ENCODE measurements at places on chromosomes 2 and 18.
A peak's percentile ranks its signal among the peaks of the same experiment; 100 is the strongest.

DNA sequence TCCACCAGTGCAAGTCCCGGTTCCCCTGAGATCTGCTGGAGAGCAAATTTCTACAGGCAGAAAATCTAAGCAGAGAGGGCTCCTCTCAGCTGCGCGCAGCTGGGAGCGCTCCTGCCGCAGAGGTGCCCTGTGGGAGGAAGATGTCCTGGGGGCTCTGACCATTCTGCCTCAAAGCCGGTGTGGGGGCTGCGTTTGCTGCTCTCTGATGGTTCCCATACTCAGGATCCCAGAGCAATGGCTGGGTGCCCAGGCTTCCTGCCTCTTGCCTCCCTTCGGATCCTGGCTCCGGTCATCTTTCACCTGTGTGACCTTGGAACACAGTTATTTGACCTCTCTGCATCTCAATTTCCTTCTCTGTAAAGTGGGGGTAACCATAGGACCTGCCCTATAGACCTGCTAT, 434.2 kb downstream of the ZNF521 start:
- no peaks in the 10 kb centered on the region for H3K27me3 ChIP-seq
- DNase-seq: no peak
- no peak overlapping the region for H3K27ac ChIP-seq
- no peak overlapping the region for H3K4me3 ChIP-seq

DNA sequence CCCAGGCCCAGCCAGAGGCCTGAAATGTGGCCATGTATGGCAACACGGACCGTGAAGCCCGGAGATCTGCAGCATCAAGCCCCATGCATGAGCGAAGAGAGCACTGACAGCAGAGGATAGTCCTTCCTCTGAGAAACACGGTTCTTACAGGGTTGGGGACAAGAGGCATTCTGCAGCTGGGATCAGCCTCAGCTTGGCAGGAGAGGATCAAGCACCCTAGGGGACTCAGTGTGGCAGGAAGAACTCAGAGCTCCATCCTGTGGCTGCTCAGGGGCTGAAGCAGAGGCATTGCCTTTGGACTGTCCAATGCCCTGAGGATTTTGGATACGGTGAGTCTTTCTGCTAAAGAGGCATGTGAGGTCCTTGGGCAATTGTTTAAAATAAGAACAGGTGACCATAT, 368.7 kb downstream of the ZNF516 start:
- no peak for DNase-seq
- H3K4me1 ChIP-seq: no peaks in the 10 kb centered on the region
- no peaks in the 10 kb centered on the region for H3K36me3 ChIP-seq
- H3K27me3 ChIP-seq: no peaks in the 10 kb centered on the region
- no peak overlapping the region for H3K4me3 ChIP-seq
- H3K27ac ChIP-seq: no peak overlapping the region

DNA sequence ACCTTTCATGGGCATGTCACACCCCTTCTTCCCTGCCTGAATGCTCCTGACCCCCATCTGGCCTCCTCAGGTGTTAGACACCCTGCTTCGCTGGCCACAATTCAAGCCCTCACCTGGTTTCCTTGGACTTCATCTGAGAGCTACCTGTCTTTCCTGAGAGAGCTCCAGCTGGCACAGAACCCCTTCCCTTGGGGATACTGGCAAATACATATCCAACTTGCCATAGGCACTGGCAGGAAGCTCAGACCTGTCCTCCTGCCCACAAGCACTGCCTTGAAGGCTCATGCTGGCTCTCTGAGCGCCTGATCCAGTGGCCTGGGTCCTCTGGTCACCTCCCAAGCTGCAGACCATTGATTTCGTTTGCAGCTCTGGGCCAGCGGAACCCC, 74.1 kb upstream of the MAP4K3 start:
- no peaks in the 10 kb centered on the region for H3K36me3 ChIP-seq
- no peak for DNase-seq
- H3K4me1 ChIP-seq: peaks cover 27% of the 10 kb centered on the region
- H3K27ac ChIP-seq: no peak overlapping the region
- no peaks in the 10 kb centered on the region for H3K27me3 ChIP-seq
- no peak overlapping the region for H3K4me3 ChIP-seq

GRCh38 chr2:100924122-100924519, 78.0 kb upstream of the RPL31 start:
- H3K4me3 ChIP-seq: no peak overlapping the region
- H3K4me1 ChIP-seq: peaks cover 16% of the 10 kb centered on the region
- H3K27me3 ChIP-seq: no peaks in the 10 kb centered on the region
- peak overlapping the region; percentile 44 for H3K27ac ChIP-seq

- peaks cover 2% of the 10 kb centered on the region for H3K4me1 ChIP-seq
- no peak overlapping the region for H3K4me3 ChIP-seq
- H3K36me3 ChIP-seq: peaks cover 67% of the 10 kb centered on the region
- no peak overlapping the region for H3K27ac ChIP-seq
These were observed 504.2 kb downstream of the ARHGAP15 start for GRCh38 chr2:143633419-143633818.

DNA sequence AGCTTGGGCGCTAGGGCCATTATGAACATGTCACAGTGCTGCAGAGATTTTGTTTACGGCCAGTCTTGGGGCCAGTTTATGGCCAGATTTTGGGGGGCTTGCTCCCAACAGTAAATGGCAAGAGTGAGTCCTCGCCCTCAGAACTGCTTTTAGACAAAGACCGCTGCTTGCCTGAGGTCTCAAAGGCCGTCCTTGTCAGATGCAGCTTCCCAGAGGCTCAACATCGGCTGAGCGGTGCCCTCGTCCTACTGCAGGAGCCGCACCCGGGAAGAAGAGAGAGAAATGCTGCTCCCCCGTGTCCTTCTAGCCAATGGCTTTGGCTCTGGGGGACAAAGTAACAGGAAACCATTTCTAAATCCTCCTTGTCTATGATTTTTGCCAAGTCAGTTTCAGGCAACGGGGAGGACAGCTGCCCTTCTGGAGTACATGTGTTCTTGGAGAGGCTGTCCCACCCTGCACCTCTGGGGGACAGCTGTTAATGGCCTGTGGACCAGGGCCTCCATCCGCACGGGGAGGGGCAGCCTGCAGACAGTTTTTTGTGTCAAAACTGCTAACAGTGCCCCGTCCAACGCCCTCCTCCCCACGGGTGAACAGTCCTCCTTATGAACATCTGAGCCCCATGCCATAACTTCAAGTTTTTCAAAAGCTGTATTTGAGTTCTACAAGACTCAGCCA, 66.1 kb downstream of the C18orf63 start:
- DNase-seq: no peak
- no peaks in the 10 kb centered on the region for H3K36me3 ChIP-seq
- H3K27ac ChIP-seq: no peak overlapping the region

- peaks cover 34% of the 10 kb centered on the region for H3K4me1 ChIP-seq
- peaks cover 14% of the 10 kb centered on the region for H3K27me3 ChIP-seq
- peaks cover 5% of the 10 kb centered on the region for H3K36me3 ChIP-seq
- no peak overlapping the region for H3K4me3 ChIP-seq
These were observed 75.6 kb upstream of the ID2 start for GRCh38 chr2:8606226-8606625.

DNA sequence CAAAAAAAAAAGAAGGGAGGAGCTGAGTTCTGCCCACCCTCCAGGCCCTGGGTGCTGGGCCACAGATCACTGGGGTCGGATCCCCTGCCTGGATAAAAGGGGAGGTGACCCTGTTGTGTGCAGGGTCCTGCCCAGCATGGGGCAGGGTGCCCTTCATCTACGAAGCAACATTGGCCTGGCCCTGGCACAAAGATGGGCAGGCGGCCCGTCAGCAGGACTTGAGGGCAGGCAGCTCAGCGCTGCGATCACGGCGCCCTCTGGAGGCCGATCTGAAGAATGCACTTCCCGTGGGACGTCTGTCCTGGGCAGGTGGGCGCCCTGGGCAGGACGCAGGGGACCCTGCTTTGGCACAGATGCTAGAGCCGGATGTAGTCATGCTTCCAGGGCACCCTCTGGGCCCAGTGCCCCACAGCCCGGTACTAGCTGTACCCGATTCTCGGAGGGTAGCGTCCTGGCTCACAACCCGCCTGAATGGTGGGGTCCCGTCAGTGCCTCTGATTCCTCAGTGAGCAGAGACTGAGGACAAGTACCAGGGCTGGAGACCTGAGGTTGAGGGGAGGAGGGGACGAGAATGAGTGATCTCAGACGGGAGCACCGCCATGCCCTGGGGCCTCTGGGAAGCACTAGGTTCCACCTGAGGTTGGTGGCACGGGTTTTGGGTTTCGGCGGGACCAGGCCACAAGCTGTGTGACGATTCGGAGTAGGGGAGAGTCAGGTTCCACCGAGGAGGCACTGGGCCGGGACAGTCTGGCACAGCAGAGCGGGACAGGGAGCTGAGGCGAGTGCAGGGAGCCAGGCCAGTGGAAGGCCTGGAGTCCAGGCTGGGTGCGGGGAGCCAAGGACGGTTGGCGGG, 18.0 kb downstream of the ARID5A start:
- no peak overlapping the region for H3K4me3 ChIP-seq
- no peaks in the 10 kb centered on the region for H3K27me3 ChIP-seq
- H3K27ac ChIP-seq: peak overlapping the region; percentile 52
- peaks cover 14% of the 10 kb centered on the region for H3K36me3 ChIP-seq
- peak; percentile 71 for DNase-seq
- peaks cover 32% of the 10 kb centered on the region for H3K4me1 ChIP-seq

DNA sequence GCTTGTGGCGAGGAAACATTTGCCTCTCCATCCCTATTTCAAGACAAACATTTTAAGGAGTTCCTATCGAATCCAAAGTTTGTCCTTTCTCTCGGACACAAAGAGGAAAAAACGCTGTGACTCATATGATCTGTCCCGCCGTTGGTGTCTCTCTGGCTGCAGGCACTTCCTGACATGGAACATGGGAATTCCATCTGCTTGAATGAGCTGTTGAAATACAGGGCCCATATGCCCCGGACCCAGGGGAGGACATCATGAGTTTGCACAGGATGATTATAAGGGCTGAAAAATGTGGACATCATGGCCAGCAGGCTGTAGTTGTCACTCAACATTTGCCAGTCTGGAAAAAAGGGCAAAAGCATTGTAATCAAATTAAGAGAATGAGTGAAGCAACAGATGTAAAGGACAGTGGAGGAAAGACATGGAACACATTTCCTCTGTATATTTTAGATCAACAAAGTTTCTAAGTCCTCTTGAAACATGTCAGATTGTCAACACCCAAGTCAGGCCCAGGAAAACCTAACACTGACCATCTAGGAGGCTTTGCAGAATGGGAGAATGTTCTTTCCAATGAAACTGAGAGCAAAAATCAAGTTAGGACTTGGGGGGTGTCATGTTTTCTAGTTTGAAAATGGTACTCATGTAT, 103.2 kb upstream of the SMIM21 start:
- H3K4me3 ChIP-seq: no peak overlapping the region
- H3K36me3 ChIP-seq: no peaks in the 10 kb centered on the region
- no peak overlapping the region for H3K27ac ChIP-seq
- DNase-seq: no peak
- H3K27me3 ChIP-seq: no peaks in the 10 kb centered on the region
- no peaks in the 10 kb centered on the region for H3K4me1 ChIP-seq

DNA sequence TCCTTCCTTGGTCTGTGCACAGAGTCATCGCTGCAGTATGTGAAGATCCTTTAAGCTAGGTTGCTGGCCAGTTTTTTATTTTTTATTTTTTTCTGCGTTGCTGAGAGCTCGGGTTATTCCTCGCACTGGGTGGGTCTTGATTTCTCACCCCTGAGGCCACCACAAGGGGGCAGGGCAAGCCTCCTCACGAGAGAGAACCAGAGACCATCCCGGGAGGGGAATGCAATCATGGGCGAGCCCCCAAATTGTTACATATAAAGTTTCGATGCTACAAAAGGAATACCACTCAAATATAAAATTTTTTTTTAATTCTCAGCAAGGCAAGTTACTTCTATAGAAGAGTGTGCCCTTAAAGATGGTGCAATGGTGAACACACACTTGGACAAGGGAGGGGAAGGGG, 24.9 kb downstream of the HTR2B start:
- H3K36me3 ChIP-seq: peaks cover 62% of the 10 kb centered on the region
- no peak overlapping the region for H3K27ac ChIP-seq
- H3K4me1 ChIP-seq: peaks cover 2% of the 10 kb centered on the region
- no peak for DNase-seq
- H3K4me3 ChIP-seq: no peak overlapping the region

- H3K27ac ChIP-seq: no peak overlapping the region
- peaks cover 4% of the 10 kb centered on the region for H3K27me3 ChIP-seq
- peak overlapping the region; percentile 24 for H3K4me3 ChIP-seq
- DNase-seq: no peak
- peaks cover 3% of the 10 kb centered on the region for H3K36me3 ChIP-seq
These were observed 1.2 kb downstream of the STON1 start for GRCh38 chr2:48531141-48531648.

DNA sequence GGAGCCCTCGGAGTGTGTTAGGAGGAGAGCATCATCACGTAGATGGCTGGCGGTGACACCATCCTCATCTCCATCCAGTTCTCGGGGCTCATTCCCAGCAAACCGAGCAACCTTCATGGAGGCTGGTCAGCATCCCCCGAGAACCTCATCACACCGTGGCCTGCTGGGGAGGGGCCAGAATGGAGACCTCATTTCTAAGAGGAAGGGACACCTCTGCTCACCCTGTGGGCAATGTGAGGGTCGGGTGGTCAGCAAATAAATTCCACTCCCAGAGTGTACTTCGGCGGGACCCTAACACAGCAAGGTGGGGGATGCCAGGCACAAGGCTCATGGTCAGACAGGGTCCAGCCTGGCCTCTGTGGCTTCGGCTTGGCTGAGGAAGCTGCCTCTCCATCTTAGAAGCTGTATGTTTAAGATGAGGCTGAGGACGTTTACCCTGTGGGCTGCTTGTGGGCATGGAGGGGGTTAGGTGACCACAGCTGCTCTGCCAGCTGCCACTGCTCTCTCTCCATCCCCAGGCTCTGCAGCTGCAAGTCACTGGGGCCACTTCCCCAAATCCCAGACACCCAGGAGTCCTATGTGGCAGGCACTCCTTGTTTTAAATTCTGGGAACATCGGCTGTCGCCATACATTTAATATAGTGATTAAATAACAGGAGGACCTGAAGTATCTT, 56.5 kb upstream of the PXDN start:
- no peak overlapping the region for H3K27ac ChIP-seq
- H3K36me3 ChIP-seq: no peaks in the 10 kb centered on the region
- H3K4me3 ChIP-seq: no peak overlapping the region
- no peaks in the 10 kb centered on the region for H3K4me1 ChIP-seq
- no peaks in the 10 kb centered on the region for H3K27me3 ChIP-seq
- no peak for DNase-seq

DNA sequence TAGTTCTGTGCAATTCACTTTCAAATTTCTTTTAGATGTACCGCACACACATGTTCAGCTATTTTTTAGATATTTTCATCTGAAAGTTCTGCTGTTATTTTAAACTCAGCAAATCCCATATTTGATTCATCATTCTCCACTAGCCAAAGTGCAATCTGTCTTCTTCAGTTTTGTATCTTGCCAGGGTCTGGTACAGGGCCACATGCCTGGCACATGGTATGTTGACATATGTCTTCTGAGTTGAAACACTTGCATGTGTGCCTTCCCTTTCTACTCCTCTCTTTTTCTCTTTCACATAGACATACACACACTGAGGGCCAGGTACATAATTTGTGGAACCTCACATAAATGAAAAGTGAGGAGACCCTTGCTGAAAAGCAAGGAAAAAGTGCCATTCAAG, 25.7 kb upstream of the SESTD1 start:
- H3K36me3 ChIP-seq: no peaks in the 10 kb centered on the region
- no peaks in the 10 kb centered on the region for H3K27me3 ChIP-seq
- H3K4me1 ChIP-seq: no peaks in the 10 kb centered on the region
- H3K27ac ChIP-seq: no peak overlapping the region

Data from activated CD4-positive, alpha-beta memory T cell treated with anti-CD3 and anti-CD28 coated beads, Interleukin-2, amount 10 ng/mL, durations not matched to agents 7 days and 5 days (primary cell).